Progenitor cell of endocrine pancreas (in vitro differentiated cells): ENCODE measurements at places on chromosomes 4 and X. TPM values are rescaled to one million over a fixed set of nuclear protein-coding genes. Genes with fewer than 3 reads are reported as not detected.

Gene JADE3
- total RNA-seq, result 22.5 and 23.4 TPM in 2 replicates

Gene FAT4
- 1.7 and 2.5 TPM in 2 replicates for total RNA-seq

Gene FATE1
- 0.78 TPM in 1 of 2 replicates, not detected in the other for total RNA-seq

- no peak for DNase-seq
Observed at GRCh38 chr4:110085131-110085530, 113.3 kb downstream of the ELOVL6 start.

DNA sequence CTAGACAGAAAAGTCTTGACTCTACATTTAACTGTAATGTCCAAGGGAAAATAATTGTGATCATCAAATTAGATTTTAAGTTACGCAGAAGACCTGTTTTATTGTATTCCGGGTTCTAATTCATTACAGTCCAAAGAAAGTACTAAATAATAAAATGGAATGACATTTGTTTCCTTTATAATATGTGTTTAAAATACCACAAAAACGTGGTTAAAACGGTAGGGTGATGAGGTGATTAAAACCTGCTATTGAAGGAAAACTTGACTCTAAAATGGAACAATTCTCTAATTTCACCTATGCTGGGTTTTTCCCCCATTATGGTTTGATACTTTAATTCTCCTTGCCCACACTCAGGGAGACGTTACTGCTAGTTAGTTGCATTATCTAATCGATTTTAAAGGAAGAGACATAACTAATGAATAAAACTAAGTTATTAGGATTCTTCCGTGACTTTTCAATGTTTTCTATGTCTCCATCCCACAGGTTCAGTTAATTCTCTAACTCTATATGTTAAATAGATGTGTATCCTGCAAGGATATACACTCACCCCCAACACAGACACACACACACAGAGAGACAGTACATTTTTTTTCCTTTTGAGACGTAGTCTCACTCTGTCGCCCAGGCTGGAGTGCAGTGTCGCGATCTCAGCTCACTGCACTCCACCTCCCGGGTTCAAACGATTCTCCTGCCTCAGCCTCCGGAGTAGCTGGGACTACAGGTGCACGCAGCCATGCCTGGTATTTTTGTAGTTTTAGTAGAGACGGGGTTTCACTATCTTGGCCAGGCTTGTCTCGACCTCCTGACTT, 80.8 kb downstream of the GK start:
- DNase-seq, result no peak
